Karpas-422 (cell line): ENCODE measurements at places on chromosomes 13 and 19. TPM values are rescaled to one million over a fixed set of nuclear protein-coding genes. Genes with fewer than 3 reads are reported as not detected.

- H3K36me3 ChIP-seq: no peaks in the 10 kb centered on the region
- no peak overlapping the region for H3K4me3 ChIP-seq
- no peaks in the 10 kb centered on the region for H3K27me3 ChIP-seq
- peaks cover 3% of the 10 kb centered on the region; the same call in 1 of the 2 replicates for H3K4me1 ChIP-seq
- no peak overlapping the region for H3K27ac ChIP-seq
- DNase-seq: no peak
Measured at GRCh38 chr19:21587117-21587461, 81.7 kb downstream of the ZNF429 start.

DNA sequence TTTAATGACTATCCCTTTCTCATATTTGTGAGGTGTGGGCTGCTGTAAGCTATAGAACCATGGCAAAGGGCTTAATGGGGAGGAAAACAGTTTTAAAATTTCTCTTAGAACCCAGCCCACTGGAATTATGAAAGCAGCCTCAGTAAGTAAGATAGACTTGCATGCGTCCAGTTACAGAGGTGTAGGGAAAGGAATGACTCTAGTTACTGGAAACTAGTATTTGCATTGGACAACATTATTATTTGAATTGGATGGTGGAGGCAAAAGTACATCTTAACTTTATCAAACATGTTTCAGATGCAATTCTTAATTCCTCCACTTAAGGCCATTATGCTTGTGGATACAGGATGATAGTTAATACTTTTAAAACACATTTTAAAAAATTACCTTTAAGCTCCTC lies 292.9 kb downstream of the SPRY2 start:
- no peaks in the 10 kb centered on the region for H3K27me3 ChIP-seq
- peaks cover 8% of the 10 kb centered on the region for H3K4me1 ChIP-seq
- no peaks in the 10 kb centered on the region for H3K36me3 ChIP-seq
- H3K4me3 ChIP-seq: no peak overlapping the region
- no peak overlapping the region for H3K27ac ChIP-seq

The TSHZ3 gene
- total RNA-seq: not detected in 2 replicates

GRCh38 chr19:33134571-33135041 lies 2.7 kb downstream of the WDR88 start:
- H3K27ac ChIP-seq: no peak overlapping the region
- no peaks in the 10 kb centered on the region for H3K4me1 ChIP-seq
- H3K4me3 ChIP-seq: no peak overlapping the region
- DNase-seq: no peak
- H3K27me3 ChIP-seq: no peaks in the 10 kb centered on the region

- no peak overlapping the region for H3K27ac ChIP-seq
- peaks cover 21% of the 10 kb centered on the region; the same call in 1 of the 2 replicates for H3K36me3 ChIP-seq
- H3K4me1 ChIP-seq: no peaks in the 10 kb centered on the region
Measured at GRCh38 chr13:113620036-113620796, 35.7 kb downstream of the TFDP1 start.

- no peak overlapping the region for H3K4me3 ChIP-seq
- no peaks in the 10 kb centered on the region for H3K36me3 ChIP-seq
- no peaks in the 10 kb centered on the region for H3K27me3 ChIP-seq
- H3K27ac ChIP-seq: no peak overlapping the region
Measured at GRCh38 chr13:99863789-99864626, 107.6 kb downstream of the ZIC5 start.

DNA sequence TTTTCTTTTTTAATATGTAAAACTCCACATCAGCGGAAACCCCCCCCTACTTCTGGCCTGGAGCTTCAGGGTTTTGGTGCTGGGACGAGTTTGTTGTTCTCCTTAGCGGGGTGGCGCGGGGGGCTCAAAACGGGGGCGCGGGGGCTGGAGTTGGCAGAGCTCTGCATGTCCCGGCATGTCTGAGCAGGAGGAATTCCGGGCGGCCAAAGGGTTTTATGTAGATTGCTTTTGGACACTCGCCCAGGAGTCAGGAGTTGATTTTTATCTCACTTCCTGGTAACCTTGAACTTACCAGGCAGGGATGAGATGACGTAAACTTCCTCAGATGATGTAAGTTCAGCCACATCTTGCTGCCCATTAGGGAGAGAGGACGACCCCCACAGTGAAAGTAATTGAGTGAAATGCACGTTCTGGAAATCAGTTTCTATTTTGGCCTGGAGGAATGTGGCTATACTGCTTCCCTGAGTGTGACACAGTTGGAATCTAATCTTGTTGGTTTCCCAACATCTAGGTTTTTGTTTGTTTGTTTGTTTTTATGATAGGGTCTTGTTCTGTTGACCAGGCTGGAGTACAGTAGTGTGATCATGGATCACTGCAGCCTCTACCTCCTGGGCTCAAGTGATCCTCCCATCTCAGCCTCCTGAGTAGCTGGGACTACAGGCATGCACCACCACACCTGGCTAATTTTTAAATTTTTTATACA lies 21.0 kb upstream of the GDF15 start:
- no peaks in the 10 kb centered on the region for H3K4me1 ChIP-seq
- H3K4me3 ChIP-seq: no peak overlapping the region
- no peaks in the 10 kb centered on the region for H3K36me3 ChIP-seq
- H3K27ac ChIP-seq: no peak overlapping the region
- no peak for DNase-seq

GRCh38 chr13:111468037-111468959 lies 147.9 kb downstream of the TEX29 start:
- H3K4me1 ChIP-seq: peaks cover 19% of the 10 kb centered on the region
- no peak overlapping the region for H3K4me3 ChIP-seq
- H3K36me3 ChIP-seq: no peaks in the 10 kb centered on the region
- DNase-seq: no peak
- no peak overlapping the region for H3K27ac ChIP-seq

- no peaks in the 10 kb centered on the region for H3K27me3 ChIP-seq
- H3K4me1 ChIP-seq: no peaks in the 10 kb centered on the region
- H3K27ac ChIP-seq: no peak overlapping the region
- no peak overlapping the region for H3K4me3 ChIP-seq
- H3K36me3 ChIP-seq: no peaks in the 10 kb centered on the region
Measured at GRCh38 chr13:26370553-26370952, 116.6 kb downstream of the CDK8 start.

DNA sequence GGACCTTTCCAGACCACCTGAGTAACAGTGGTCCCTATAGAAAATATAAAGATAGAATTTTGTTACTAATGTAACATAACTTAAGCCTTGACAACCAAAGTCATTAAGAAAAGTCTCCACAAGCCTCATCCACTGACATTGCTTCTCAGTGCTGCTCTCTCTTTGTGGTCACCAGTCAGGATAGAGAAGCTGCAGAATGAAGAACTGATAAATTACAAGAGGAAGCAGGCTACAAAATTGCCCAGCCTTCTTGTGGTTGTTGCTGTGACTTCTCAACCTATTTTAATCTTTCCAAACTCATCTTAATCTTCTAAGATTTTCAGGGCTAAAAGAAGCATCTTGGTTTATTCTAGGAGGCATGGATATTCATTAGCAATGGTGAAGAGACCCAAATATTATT lies 343.8 kb downstream of the MZT1 start:
- no peaks in the 10 kb centered on the region for H3K36me3 ChIP-seq
- H3K4me3 ChIP-seq: no peak overlapping the region
- no peaks in the 10 kb centered on the region for H3K27me3 ChIP-seq
- DNase-seq: no peak
- no peak overlapping the region for H3K27ac ChIP-seq

- no peak overlapping the region for H3K4me3 ChIP-seq
- no peak for DNase-seq
- H3K27ac ChIP-seq: no peak overlapping the region
- no peaks in the 10 kb centered on the region for H3K27me3 ChIP-seq
- H3K4me1 ChIP-seq: peaks cover 5% of the 10 kb centered on the region
- no peaks in the 10 kb centered on the region for H3K36me3 ChIP-seq
Measured at GRCh38 chr13:68190818-68191217, 960.7 kb upstream of the PCDH9 start.

DNA sequence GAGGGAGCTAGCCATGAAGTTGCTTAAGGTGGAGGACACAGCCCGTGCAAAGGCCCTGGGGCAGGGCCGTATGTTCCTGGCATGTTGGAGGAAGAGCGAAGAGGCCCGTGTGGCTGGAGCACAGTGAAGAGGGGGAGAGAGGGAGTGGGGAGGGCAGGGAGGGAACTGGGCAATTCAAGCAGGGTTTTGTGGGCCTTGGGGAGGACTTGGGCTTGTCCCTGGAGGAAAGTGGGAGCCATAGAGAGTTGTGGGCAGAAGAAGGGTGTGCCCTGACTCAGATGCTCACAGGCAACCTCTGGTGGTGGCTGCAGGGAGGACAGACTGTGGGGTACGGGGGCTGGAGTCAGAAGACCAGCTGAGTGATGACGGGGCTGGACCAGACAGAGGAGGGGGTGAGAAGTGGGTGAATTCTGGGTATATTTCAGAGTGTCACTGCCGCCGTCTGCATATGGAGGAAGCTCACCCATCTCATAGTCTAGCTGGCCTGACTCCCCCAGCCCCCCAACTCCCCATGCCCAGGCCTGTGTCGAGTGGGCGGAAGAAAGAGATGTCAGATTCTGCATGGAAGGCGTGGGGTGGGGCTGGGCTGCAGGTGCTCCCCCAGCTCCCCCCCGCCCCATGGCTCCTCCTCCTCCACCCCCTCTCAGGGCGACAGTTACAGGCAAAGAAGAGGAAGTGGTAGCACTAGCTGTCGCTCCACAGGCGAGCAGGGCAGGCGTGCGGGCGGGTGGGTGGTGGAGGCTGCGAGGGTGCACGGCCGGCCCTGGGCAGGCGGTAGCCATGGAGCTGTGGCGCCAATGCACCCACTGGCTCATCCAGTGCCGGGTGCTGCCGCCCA lies at the start of gene VAV1:
VAV1 (plus strand) TSS at position 681 of the 838 bp plus-strand sequence; CDS start at position 781, 100 bp downstream.
- H3K4me3 ChIP-seq: peak within 1 kb of the TSS; percentile 89
- no peaks in the 10 kb centered on the region for H3K27me3 ChIP-seq
- peak; percentile 95 for DNase-seq
- peaks cover 36% of the 10 kb centered on the region for H3K4me1 ChIP-seq
- H3K36me3 ChIP-seq: peaks cover 7% of the 10 kb centered on the region

GRCh38 chr19:58394821-58395219 lies 636 bp upstream of the RNF225 start:
- no peaks in the 10 kb centered on the region for H3K4me1 ChIP-seq
- H3K4me3 ChIP-seq: no peak overlapping the region
- peak; percentile 55 for DNase-seq
- H3K27me3 ChIP-seq: no peaks in the 10 kb centered on the region
- H3K36me3 ChIP-seq: peaks cover 31% of the 10 kb centered on the region
- H3K27ac ChIP-seq: no peak overlapping the region

DNA sequence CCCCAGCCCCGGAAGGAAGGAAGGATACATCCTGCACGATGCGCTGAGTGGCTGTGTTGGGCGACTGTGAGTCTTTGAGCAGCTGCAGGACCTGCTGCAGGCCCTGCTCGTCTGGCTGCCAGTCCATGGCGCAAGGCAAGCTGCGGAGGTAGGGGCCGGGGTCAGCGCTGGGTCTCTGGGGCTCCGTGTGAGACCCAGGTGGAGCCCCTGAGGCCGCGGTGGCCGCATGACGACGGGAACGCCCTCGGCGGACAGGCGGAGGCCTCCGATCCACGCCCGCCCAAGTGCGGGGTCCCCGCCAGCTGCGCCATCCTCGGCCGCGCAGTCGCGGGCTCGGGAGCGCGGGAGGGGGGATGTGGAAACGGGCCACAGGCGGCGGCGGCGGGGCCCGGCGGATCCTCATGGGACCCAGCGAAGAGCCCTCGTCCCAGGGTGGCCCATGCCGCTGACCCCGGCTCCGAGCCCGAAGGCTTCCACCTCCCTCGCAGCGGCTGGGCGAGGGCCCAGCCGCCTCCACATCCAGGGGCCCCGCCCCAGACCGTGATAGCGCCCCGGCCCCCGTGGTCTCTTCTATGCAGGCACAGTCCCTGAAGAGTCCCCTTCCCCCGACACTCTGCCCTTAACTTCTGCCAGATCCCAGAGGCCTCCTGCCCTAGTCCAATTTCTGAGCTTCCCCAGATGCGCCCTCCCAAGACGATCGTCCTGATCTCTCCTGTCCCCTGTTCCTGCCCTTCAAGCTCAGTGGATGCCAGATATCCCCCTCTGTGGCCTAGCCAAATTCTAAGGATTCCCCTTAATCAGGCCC lies 2.7 kb downstream of the TNPO2 start:
- peaks cover 29% of the 10 kb centered on the region for H3K4me1 ChIP-seq
- peak; percentile 55 for DNase-seq
- peak overlapping the region; percentile 98 for H3K4me3 ChIP-seq

The ZNF763 gene
- total RNA-seq: 3.2 and 9.2 TPM in 2 replicates
